ENCODE measurements at places on chromosomes 4 and X.

DNA sequence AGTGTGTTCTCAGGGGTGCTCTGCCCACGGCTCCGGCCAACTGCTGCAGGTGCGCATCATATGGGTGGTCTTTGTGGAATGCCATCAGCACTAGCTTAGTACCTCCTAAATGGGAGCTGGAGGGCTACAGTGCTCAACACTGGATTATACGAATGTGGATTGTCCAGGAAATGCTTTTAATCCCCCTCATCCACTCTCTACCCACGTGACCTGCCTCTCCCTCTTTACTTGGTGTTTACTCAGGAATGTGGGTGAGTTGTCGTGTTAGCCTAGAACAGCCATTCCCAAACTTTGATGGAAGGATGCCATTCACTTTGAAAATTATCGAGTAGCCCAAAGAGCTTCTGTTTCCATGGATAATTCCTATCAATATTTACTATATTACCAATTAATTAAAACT, 150.8 kb downstream of the PTTG2 start:
- no peaks in the 10 kb centered on the region for H3K4me1 ChIP-seq
- peaks cover under 1% of the 10 kb centered on the region for H3K36me3 ChIP-seq
- no peak overlapping the region for H3K4me3 ChIP-seq
- H3K27me3 ChIP-seq = no peaks in the 10 kb centered on the region
- DNase-seq = no peak
- H3K27ac ChIP-seq = no peak overlapping the region

DNA sequence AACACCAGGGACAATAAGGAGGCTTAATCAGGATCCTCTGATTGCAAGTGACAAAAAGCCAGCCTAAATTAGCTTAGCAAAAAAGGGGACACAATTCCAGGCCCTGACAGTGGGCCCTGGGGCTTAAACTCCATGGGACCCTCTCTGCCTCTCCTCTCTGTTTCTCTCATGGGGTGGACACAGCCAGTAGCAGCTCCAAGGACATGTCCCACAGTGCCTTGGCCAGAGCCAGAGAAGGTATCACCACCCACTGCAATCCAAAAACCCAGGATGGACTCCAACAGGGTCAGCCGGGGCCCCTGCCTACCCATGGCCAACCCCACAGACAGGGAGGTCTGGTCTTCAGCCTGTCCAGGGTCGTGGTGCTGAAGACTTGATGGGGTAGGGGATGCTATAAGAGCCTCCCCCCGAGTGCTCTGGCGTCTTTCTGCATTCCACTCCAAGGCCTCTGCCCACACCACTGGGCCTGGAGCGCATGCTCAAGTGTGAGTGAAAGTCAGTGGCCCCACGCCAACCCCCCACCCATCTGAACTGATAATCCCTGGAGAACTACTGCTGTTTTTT, 19.7 kb upstream of the PPP2R2C start:
- no peak overlapping the region for H3K27ac ChIP-seq
- no peaks in the 10 kb centered on the region for H3K36me3 ChIP-seq
- no peaks in the 10 kb centered on the region for H3K27me3 ChIP-seq
- no peaks in the 10 kb centered on the region for H3K4me1 ChIP-seq

DNA sequence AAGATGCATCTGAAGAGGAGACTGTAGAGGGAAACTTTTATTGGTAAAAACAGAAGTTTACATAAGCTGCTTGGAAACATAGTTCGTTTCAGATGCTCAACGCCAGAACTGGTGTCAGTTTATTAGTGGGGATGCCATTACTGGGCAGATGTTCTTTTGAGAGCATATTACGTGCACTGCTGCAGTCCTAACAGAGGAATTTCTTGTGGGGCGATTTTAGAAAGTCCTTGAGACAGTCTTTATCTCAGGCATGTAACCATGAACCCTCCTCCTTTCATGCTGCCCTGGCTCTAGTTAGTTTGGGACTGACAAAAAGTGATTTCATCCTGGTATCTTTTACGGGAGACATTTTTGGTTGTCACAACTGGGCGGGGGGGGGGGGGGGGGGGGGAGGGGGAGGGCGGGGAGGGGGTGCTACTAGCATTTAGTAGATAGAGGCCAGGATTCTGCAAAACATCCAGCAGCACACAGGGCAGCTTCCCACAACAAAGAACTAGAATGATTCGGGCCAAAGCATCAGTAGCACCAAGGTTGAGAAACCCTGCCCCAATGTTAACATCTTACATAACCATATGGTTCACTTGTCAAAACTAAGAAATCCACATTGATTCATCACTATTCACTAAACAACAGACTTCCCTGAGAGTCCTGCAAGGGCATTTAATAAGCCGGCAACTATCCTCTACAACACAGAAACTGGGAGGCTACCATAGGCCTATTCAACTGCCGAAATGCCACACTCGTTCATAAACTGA, 118.6 kb upstream of the FTHL17 start:
- no peaks in the 10 kb centered on the region for H3K36me3 ChIP-seq
- H3K4me3 ChIP-seq = no peak overlapping the region
- no peak overlapping the region for H3K27ac ChIP-seq
- H3K27me3 ChIP-seq = no peaks in the 10 kb centered on the region
- no peaks in the 10 kb centered on the region for H3K4me1 ChIP-seq

DNA sequence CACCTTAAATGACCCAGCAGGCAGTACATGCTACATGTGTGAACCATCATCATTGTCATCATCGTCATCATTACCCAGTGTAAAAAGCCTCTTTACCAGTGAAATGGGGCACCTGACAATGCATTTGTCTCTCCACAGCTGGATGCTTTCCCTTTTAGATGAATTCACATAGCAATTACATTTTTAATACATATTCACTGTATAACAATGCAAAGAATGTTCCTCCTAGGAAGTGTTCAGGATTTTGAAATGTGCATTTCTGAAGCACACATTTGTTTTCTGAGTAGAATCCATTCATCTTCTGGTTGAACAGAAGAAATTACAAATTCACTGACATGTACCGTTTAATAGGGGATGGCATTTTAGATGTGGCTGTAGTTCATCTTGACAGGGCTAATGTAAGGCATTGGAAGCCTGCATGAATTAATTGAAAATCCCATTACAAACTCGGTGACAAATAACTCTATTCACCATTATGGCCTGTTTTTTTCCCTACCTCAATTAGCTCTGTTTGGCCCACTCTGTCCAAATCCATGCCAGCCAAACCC, 111.1 kb downstream of the SH3RF1 start:
- H3K4me3 ChIP-seq = no peak overlapping the region
- DNase-seq = no peak
- no peaks in the 10 kb centered on the region for H3K36me3 ChIP-seq
- no peaks in the 10 kb centered on the region for H3K27me3 ChIP-seq

GRCh38 chr4:134700251-134700650, 498.7 kb upstream of the PABPC4L start:
- no peaks in the 10 kb centered on the region for H3K36me3 ChIP-seq
- H3K4me1 ChIP-seq = no peaks in the 10 kb centered on the region
- no peaks in the 10 kb centered on the region for H3K27me3 ChIP-seq
- DNase-seq = no peak
- no peak overlapping the region for H3K4me3 ChIP-seq

- no peak overlapping the region for H3K4me3 ChIP-seq
- no peak overlapping the region for H3K27ac ChIP-seq
- H3K27me3 ChIP-seq = no peaks in the 10 kb centered on the region
Measured at GRCh38 chrX:71315917-71316316, 14.4 kb downstream of the ITGB1BP2 start.

- no peaks in the 10 kb centered on the region for H3K36me3 ChIP-seq
- no peaks in the 10 kb centered on the region for H3K4me1 ChIP-seq
- no peak overlapping the region for H3K4me3 ChIP-seq
- no peaks in the 10 kb centered on the region for H3K27me3 ChIP-seq
- no peak overlapping the region for H3K27ac ChIP-seq
Measured at GRCh38 chr4:28799696-28800095, 1920.5 kb upstream of the PCDH7 start.

GRCh38 chr4:157984285-157984911, 188.4 kb downstream of the GASK1B start:
- no peak for DNase-seq
- H3K36me3 ChIP-seq = no peaks in the 10 kb centered on the region
- no peak overlapping the region for H3K27ac ChIP-seq
- no peaks in the 10 kb centered on the region for H3K4me1 ChIP-seq

DNA sequence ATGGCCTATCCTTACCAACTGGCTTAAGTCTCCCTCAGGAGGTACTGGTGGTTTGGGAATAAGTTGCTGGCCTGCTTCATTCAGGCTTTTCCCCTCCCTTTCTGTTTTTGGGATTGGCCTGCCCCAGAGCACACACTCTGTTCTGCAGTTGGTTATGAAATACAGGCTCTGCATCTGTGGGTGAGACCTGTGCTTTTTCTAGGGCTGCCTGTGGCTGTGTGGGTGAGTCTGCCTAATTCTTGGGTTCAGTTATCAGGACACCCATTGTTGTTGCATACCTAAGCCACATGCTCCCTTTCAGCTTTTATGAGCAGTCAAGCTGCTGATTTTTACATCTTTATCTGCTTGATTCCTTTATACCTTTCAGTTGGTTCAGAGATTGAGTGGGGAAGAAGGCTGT, 19.0 kb upstream of the CWH43 start:
- H3K4me1 ChIP-seq = no peaks in the 10 kb centered on the region
- H3K27me3 ChIP-seq = no peaks in the 10 kb centered on the region
- no peaks in the 10 kb centered on the region for H3K36me3 ChIP-seq
- no peak for DNase-seq
- no peak overlapping the region for H3K27ac ChIP-seq
- no peak overlapping the region for H3K4me3 ChIP-seq

- H3K36me3 ChIP-seq = no peaks in the 10 kb centered on the region
- no peaks in the 10 kb centered on the region for H3K4me1 ChIP-seq
- no peaks in the 10 kb centered on the region for H3K27me3 ChIP-seq
- no peak for DNase-seq
- no peak overlapping the region for H3K4me3 ChIP-seq
Measured at GRCh38 chr4:27176400-27176799, 315.8 kb downstream of the STIM2 start.

- peaks cover 17% of the 10 kb centered on the region for H3K36me3 ChIP-seq
- no peaks in the 10 kb centered on the region for H3K27me3 ChIP-seq
Measured at GRCh38 chr4:146500216-146500615, 21.5 kb downstream of the SLC10A7 start.

GRCh38 chrX:113956936-113957335, 627.0 kb upstream of the HTR2C start:
- no peak overlapping the region for H3K27ac ChIP-seq
- no peak for DNase-seq

DNA sequence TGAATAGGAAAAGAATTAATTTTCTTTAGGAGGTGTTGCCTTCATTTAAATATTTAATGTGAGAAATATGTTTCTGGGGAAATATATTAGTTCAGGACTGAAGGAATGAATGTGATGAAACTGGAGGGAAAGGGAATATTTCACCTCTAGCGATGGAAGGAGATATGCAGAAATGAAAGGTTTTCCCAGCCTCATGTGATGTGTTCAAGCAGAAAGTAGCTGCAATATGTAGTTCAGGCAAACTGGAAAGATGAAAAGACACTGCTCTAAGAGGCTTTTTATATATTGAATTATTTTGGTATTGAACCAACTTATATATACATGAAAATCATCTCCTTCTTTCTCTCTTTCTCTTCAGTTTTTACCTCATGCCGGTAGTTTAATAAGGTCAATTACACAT, 3.4 kb downstream of the GRID2 start:
- no peak overlapping the region for H3K4me3 ChIP-seq
- H3K27ac ChIP-seq = no peak overlapping the region
- no peaks in the 10 kb centered on the region for H3K36me3 ChIP-seq
- DNase-seq = no peak

- peaks cover 27% of the 10 kb centered on the region for H3K4me1 ChIP-seq
- H3K27me3 ChIP-seq = peaks cover 39% of the 10 kb centered on the region
- no peak for DNase-seq
- H3K4me3 ChIP-seq = no peak overlapping the region
Measured at GRCh38 chr4:104493081-104493831, 1.4 kb downstream of the CXXC4 start.

DNA sequence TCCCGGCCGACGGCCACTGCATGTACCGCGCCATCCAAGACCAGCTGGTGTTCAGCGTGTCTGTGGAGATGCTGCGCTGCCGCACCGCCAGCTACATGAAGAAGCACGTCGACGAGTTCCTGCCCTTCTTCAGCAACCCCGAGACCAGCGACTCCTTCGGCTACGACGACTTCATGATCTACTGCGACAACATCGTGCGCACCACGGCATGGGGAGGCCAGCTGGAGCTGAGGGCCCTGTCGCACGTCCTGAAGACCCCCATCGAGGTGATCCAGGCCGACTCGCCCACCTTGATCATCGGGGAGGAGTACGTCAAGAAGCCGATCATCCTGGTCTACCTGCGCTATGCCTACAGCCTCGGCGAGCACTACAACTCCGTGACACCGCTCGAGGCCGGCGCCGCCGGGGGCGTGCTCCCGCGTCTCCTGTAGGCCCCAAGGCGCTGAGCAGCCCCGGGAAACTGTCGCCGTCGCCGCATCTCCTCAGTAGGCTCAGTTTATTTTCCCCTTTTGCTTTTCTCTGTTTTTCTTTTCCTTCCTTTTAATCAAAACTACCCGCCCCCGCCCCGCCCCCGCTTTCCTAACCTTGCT, 799 bp downstream of the OTUD6A start:
- no peak overlapping the region for H3K27ac ChIP-seq
- DNase-seq = no peak
- H3K36me3 ChIP-seq = no peaks in the 10 kb centered on the region
- H3K27me3 ChIP-seq = no peaks in the 10 kb centered on the region
- H3K4me1 ChIP-seq = no peaks in the 10 kb centered on the region
- no peak overlapping the region for H3K4me3 ChIP-seq

GRCh38 chrX:30489323-30489722, 88.2 kb downstream of the TASL start:
- H3K27me3 ChIP-seq = no peaks in the 10 kb centered on the region
- no peak overlapping the region for H3K4me3 ChIP-seq
- H3K4me1 ChIP-seq = no peaks in the 10 kb centered on the region
- no peak for DNase-seq
- H3K36me3 ChIP-seq = no peaks in the 10 kb centered on the region

DNA sequence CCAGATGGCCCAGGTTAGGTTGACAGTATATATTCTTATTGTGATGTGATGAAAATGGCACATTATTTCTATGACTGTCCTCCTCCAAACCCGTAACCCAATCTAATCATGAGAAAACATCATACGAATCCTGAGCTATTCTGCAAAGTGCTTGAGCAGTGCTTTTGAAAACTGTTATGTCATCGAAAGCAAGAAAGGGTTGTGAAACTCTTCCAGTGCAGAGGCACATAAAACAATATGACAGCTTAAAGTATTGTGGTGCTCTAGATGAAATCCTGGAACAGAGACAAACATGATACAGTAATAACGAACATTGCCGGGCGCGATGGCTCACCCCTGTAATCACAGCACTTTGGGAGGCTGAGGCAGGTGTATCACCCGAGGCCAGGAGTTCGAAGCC, 1648.0 kb downstream of the STIM2 start:
- no peaks in the 10 kb centered on the region for H3K27me3 ChIP-seq
- no peaks in the 10 kb centered on the region for H3K36me3 ChIP-seq
- H3K4me3 ChIP-seq = no peak overlapping the region
- H3K4me1 ChIP-seq = no peaks in the 10 kb centered on the region

- H3K4me1 ChIP-seq = no peaks in the 10 kb centered on the region
- H3K27ac ChIP-seq = no peak overlapping the region
- H3K36me3 ChIP-seq = no peaks in the 10 kb centered on the region
- DNase-seq = no peak
- no peaks in the 10 kb centered on the region for H3K27me3 ChIP-seq
- no peak overlapping the region for H3K4me3 ChIP-seq
Measured at GRCh38 chrX:12210196-12210815, 72.0 kb downstream of the FRMPD4 start.

All from B cell (primary cell).